ENCODE measurements at places on chromosomes 11 and 22.

GRCh38 chr22:44261861-44262595 lies 50.7 kb downstream of the SHISAL1 start:
- DNase-seq = peak; percentile 58

GRCh38 chr11:72696866-72697700 lies 22.9 kb upstream of the PDE2A start:
- DNase-seq = no peak

GRCh38 chr22:26463101-26463661 lies 20.4 kb downstream of the HPS4 start:
- no peak for DNase-seq

DNA sequence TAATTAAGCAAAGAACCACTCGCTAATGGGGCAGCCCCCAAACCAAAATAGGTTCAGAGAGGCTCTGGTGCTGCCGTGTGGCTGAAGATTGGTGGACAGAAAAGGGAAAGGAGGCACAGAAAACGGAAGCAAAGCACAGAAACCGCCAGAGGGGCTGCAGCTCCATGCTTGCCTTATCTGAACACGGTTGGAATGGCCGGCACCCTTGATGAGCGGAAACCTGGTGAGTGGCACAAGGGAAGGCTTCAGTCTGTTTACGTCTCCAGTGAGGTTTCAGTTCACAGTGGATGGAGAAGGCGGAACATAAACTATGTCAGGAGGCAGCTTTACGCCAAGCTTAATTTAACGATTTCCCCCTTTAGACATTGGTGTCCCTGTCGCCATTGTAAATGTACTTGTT lies 5.2 kb upstream of the PRR33 start:
- no peak for DNase-seq

DNA sequence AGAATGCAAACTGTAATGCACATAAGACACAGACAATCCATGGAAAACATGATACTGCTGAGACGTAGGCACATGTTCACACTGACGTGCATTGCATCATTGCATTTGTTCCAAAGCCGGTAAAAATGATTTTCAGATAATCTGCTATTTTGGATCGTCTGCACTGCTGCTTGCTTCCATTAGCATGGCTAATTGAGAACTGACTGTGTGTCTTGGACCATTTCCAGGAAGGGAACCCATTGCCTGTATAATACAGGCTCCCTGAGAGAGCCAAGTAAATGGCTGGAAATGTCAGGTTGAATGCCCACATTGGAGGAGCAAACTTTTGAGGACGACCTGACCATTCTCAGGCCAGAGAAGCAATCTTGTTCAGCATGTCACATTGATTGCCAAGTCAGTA lies 304.8 kb downstream of the ST3GAL4 start:
- DNase-seq = peak; percentile 31

GRCh38 chr11:19307498-19307897 lies 66.8 kb upstream of the E2F8 start:
- DNase-seq = no peak

GRCh38 chr22:46295277-46295971 lies 1.2 kb upstream of the GTSE1 start:
- DNase-seq = no peak

GRCh38 chr11:126391970-126392632 lies 36.6 kb downstream of the ST3GAL4 start:
- no peak for DNase-seq
